Stimulated activated CD4-positive, alpha-beta T cell treated with anti-CD3 and anti-CD28 coated beads, Interleukin-4, amount 100 ng/mL, for 4 hours (primary cell): ENCODE measurements at places on chromosomes 7 and 10.

- DNase-seq = no peak
Measured at GRCh38 chr7:27875832-27876231, 135.9 kb downstream of the TAX1BP1 start.

DNA sequence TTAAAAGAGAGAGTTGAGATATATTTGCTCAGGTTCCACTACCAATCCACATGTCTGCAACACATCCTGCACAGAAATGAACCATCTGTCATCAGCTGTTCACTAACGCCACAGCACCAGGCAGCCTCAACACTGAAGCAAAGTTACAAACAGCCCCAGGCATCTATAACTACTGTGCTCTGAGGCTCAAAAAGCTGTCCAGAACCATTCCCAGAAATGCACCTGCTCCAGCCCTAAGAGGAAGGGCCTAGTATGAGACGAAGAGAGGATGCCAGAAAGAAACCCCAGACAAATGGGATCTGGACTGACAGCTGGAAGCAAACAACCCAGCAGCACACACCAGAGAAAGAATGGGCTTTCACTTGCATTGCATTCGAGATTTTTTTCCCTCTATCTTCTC is 159.3 kb downstream of the ELMO1 start:
- no peak for DNase-seq

GRCh38 chr7:128793181-128793547 is 1.4 kb downstream of the CCDC136 start:
- DNase-seq = no peak

DNA sequence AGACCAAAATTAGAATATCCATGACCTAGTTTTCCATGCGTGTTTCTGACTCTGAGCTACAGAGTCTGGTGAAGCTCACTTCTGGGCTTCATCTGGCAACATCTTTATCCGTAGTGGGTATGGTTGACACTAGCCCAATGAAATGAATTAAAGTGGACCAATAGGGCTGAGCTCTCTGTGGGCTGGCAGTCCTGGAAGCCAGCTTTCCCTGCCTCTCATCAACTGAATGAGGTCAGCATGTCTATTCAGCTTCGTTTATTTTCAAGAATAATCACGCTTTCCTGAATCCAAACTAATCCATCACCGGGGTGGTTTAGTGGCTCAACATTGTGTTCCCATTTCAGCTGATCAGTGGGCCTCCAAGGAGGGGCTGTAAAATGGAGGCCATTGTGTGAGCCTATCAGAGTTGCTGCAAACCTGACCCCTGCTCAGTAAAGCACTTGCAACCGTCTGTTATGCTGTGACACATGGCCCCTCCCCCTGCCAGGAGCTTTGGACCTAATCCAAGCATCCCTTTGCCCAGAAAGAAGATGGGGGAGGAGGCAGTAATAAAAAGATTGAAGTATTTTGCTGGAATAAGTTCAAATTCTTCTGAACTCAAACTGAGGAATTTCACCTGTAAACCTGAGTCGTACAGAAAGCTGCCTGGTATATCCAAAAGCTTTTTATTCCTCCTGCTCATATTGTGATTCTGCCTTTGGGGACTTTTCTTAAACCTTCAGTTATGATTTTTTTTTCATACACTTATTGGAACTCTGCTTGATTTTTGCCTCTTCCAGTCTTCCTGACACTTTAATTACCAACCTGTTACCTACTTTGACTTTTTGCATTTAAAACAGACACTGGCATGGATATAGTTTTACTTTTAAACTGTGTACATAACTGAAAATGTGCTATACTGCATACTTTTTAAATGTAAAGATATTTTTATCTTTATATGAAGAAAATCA is 35.5 kb downstream of the CAV1 start:
- DNase-seq = no peak

DNA sequence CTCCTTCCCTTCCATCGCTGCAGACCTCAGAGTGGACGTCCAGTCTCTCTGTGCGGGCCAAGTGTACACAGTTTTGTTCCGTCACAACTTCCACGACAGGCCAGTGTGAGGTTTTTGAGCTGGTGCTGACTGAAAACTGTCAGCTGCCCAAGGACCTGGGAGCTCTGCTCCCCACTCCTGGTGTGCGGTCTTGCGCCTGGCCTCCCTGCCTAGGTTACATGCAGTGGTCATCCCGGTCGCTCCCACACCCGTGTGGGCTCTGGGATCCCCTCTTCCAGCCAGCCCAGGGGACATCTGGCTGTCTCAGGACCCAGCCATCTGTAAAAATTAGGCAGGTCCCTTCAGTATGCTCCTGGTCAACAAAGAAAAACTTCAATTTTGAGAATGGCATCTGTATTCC is 127.5 kb downstream of the VIPR2 start:
- no peak for DNase-seq

DNA sequence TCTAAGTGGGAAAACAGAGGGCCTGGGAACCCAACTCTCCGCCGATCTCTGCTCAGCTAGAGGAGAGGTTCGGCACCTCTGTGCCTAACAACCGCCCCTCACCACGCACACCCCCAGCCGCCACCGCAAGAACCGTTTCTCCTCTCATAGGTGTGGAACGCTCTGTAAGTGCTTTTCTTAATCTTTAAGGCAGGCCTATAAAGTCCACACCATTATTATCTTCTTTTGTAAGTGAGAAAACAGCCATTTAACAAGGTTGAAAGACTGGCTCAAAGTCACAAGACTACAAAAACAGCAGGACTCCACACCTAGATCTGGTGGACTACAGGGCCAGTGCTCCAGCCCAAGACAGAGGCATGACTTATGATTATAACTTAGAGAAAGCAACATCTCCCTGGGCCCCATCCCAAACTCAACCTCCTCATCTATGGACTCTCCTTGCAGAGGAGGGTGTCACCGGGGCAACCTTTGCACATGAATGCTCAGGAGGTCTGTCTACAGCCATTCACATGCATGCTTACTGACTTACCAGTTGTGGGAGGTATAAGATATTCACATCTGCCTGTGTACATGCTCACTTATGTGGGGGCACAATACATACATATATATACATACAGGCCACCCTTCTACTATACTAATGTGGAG is 7.9 kb upstream of the NKX2-3 start:
- DNase-seq = no peak

- no peak for DNase-seq
Measured at GRCh38 chr10:91652364-91652763, 19.5 kb upstream of the PPP1R3C start.

DNA sequence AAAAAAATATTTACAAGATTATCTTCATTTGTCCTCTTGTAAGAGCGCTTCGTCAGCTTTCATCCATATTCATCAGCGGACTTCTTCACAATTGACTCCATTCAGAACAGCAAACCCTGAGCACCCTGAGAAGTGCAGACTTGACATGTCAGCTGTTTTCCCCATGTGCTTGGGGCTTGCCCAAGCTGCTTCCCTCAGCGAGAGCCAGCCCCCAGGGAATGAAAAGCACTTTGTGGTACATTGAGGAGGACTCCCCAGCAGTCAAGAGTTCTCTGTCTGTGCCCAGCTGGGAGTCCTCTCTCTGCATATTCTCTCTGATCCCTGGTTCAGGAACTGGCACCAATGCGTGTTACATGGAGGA is 22.7 kb downstream of the HKDC1 start:
- no peak for DNase-seq

DNA sequence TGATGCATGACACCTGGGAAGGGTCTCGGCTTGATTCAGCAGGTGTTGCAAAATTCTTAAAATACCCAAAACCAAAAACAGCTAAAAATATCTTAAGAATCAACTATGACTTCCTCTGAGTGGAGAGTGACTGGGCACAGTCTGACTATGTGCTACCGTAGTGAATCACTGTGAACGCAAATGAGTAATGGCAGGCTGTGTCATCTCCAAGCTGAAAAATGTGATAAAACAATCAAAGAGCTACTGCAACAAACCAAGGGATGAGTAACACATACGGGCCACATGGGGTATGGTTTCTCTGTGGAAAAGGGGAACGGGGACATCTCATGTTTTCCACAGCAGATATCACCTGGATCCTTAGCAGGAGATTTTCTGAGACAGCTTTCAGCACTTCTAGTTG is 127.5 kb downstream of the ABCA13 start:
- no peak for DNase-seq
